ENCODE measurements at places on chromosomes 6 and 20.

DNA sequence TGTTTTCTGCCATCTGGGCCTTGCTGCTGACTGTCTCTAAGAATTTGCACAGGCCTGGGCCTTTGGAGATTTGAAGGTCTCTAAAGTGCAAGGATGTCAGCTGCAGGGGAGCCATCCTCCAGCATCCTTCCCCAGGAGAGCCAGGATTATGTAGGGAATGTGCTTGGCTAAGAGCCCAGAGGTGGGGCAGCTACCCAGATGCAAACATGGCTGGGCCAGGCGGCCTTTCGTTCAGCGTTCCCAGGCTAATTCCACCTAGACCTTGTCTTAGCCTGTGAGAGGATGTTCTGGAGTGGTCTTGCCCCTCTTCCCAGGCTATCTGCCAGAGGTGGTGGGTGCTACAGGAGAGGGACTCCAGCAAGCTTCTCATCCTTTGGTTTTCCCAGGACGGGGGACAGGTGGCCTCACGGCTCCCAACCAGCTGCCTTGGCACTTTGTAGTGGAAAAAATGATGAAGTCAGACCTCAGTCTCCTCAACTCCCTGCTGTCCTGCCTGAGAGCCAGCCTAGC, 7.7 kb upstream of the PTGIS start:
- DNase-seq, result no peak

GRCh38 chr20:8271727-8272126, 139.7 kb downstream of the PLCB1 start:
- no peak for DNase-seq

- peak; percentile 95 for DNase-seq
Measured at GRCh38 chr20:37202267-37202943, 23.1 kb upstream of the MROH8 start.

- no peak for DNase-seq
Measured at GRCh38 chr6:144365271-144365670, 80.1 kb downstream of the UTRN start.

- DNase-seq, result no peak
Measured at GRCh38 chr6:154041001-154041400, 2.0 kb downstream of the OPRM1 start.

GRCh38 chr6:139881728-139882211, 507.3 kb upstream of the CITED2 start:
- peak; percentile 10 for DNase-seq

- DNase-seq, result no peak
Measured at GRCh38 chr6:160221423-160221822, 37.2 kb downstream of the SLC22A2 start.

DNA sequence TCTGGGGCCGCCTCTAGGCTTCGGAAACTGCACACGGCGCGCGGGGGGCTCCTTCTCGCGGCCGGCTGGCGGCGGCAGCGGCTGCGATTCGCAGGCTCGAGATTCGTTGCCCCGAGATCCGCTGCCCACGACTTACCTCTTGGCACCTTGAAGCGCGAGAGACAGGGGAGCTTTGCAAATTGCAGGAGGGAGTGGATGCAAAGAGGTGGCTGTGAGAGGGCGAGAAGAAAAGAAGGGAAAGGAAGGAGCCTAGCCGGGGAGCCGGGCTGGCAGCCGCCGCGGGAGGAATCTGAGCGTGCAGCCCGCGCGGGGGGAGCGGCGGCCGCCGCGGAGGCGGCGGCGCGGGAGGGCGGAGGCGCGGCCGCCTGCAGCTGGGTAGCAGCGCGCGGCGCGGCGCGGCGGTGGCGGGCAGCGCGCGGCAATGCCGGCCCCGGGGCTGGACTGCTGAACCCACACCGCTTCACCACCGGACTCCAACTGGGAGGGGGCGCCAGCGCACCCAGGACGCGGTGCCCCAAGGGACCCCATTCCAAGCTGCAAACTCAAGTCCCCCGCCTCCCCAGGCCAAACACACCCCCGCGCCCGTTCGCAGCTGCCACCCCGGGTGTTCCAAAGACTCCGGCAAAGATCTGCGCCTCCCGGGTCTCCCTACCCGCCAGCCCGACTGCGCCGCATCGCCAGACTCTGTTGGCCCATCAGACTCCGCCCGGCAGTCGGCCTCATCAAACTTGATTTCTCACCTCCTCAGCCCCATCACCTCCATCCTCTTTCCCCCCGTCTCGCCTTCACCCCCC, 44.2 kb upstream of the SUPT3H start:
- DNase-seq, result peak; percentile 26

GRCh38 chr6:17311595-17312311, 30.6 kb downstream of the RBM24 start:
- no peak for DNase-seq

DNA sequence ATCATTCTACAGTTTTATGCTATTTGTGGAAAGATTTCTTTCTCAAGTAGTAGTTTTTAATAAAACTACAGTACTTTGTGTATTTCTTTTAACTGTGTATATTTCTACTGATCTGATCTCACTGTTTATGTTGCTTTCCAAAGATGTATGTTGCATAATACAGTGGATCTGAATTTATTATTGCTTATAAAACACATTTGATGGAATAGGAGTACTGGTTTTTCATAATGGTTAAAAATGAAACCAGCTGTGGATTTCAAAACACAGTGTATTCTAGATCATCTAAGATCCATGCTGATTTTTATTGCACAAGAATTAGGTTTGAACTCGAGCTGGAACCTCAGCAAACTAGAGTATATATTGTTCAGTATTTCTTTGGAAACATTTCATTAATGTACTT, 8.0 kb downstream of the NKX2-4 start:
- no peak for DNase-seq

DNA sequence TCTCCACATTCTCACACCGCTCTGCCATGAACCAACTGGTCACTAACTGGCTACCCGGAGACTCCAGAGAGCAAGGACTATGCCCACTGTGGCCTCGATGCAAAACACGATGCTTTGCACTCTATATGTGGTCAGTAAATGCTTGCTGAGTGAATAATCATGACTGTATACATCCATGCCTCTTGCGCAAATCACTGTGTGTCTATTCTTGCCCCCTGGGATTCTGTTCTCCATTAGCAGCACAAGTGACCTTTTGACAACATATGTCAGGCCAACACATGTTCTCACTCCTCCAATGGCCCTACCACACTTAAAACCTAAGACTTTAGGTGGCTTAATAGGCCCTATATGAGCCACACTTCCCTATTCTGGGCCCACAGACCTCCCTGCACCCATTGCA, 16.9 kb downstream of the KIF16B start:
- DNase-seq, result no peak

DNA sequence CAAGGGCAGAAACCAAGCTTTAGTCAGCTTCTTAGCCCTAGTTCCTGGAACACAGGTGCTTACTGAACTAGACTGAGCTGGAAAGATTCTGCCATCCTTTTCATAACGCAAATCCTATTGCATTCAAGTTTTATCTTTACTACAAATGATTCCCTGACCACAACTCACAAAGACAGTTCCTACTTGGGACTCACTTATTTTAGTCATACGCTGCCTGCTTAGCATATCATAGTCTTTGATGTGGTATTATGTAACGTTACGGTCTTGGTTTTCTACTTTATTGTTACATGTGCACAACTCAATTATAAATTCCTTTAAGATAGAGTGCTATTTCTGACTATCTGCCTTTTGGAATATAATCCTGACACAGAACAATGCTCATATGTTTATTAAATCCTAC, 59.1 kb downstream of the BLOC1S5 start:
- DNase-seq, result no peak

- no peak for DNase-seq
Measured at GRCh38 chr20:21529863-21530262, 16.0 kb upstream of the NKX2-2 start.

DNA sequence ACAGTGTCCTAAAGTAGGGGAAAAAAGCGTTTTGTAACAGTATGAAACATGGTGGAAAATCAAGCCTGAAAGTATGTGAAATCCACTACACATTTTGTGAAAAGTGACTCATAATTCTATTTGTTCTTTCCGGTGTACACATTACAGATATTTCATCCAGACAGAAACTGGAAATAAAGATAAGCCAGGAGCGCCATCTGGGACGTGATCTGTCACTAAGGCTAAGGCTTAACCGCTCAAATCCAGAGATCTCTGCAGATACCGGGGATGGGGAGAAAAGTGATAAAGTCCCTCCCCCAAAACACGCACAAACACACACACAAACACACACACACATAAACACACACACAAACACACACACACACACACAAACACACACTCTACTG, 26.6 kb upstream of the SRSF6 start:
- DNase-seq, result no peak

DNA sequence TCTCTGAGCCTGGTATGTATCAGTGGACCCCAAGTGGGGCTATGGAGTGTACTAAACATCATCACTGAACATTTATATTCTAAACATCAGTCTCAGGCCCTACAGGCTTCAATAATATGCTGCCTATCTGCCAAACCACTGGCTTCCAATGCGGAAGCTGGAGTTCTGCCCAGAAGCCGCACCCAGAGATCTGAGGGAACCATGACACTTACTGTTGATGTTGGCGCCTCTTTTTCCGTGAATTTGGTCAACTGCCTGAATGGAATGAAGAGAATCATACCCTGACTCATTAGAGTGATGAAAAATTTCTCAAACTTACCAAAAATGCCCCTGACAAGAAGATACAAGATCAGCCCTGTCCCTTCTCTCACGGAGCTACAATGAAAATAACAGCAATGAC, 66.2 kb downstream of the SLC22A23 start:
- DNase-seq, result no peak

DNA sequence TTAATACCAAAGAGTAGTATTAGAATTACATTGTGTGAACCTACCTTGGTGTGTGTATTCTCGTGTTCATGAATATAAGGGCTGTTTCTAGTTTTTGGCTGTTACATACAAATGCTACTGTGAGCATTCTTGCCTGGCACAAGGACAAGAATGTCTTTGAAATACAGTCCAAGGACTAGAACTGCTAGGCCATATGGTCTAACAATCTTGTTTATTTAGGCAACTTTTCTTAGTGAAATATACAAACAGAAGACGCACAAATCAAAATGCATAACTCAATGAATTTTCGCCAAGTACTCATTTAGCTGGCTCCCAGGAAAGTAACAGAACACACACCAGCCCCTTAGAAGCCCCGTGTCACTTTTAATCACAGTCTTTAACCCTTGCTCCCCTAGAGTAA, 28.5 kb downstream of the KDM1B start:
- no peak for DNase-seq

DNA sequence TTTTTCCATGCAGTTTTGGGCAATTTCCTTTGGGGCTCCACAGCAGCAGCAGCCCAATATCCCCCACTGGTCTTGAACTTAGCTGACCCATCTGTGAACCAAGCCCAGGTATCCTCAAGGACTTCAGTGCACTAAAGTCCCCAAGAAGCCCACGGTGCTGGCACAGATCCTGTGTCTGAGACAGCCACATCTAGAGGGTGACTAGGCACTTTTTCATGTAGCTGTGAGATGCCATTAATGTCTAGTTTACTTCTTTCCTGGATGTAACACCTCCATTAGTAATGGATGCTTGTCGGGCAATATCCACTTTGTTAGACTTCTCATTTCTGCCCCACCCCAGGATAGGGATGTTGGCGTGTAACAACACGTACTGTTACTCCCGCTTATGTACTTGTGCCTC, 176.2 kb upstream of the PROKR2 start:
- no peak for DNase-seq

DNA sequence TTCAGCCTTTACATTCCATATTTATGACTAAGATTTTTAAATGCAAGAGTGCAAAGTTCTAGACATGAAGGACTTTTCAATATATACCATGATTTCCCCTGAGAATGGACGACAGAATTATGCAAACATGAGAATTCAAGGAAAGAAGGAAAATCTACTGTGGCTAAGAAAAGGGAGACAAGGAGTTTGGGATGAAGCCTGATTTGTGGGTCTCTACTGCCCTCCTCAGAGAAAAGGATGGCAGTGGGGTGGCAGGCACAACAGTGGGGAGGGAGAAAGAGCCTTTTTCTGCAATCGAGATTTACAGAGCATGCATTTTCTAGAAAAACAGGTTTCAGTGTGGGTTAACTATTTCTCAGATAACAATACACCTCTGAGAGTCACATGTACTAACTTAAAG, 466.9 kb upstream of the NRSN1 start:
- DNase-seq, result peak; percentile 51

DNA sequence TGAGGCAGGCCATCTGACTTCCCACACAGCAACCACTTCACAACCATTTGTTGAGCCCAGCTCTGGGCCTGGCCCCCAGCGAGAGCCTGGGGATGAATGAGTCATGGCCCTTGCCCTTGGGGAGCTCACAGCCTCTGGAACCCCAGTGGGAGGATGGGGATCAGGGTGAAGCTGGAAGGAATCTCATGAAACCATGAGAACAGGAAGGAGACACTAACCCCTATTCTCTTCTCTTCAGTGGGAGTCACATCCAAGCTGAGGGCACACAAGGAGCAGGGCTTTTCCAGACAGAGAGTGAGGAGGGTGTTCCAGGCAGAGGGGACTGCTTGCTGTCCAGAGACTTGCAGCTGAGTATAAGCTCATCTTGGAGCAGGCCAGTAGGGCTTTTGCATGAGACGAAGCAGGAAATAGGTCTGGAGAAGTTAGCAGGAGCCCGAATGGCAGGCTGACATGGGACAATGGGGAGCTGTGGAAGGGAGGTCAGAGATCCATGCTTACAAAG, 7.5 kb downstream of the FOXS1 start:
- no peak for DNase-seq

- no peak for DNase-seq
Measured at GRCh38 chr6:138240476-138241245, 22.4 kb upstream of the PBOV1 start.

- DNase-seq, result no peak
Measured at GRCh38 chr6:134637282-134637681, 312.6 kb downstream of the ALDH8A1 start.

GRCh38 chr6:4489538-4489937, 286.7 kb upstream of the CDYL start:
- DNase-seq, result no peak

DNA sequence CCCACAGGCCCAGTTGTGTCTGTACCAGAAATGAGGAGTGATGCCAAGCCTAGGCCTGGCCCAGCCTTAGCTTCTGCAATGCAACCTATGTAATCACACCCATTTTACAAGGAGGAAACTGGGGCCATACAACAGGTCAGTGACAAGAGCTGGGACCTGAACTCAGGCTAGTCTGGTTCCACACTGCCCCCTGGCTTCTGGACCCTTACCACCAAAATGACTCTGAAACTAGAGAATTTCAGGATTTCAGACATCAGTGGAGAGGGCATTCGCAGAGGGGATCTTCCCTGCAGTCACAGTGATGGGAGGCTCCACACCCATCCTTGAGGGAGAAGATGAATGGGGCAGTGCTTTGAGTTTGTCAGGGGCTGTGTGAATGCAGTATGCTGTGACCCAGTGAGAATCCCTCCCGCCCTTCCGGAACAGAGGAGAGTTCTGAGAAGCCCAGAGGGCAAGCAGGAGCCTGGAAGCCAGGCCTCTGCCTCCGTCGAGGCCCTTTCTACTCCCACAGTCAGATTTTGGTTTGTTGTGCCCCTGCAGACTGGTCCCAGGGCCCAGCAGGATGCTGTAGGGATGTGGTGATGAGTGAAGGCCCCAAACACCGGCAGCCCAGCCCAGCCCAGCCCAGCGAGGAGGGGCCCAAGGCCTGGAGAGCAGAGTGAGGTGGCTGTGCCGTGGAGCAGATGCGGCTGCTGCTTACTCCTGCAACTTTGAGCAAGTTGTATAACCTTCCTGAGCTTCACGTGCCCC, 48.1 kb upstream of the MYL9 start:
- DNase-seq, result no peak
